CD4-positive, alpha-beta T cell treated with Interleukin-21 for 1 hour (primary cell): ENCODE measurements at places on chromosomes 6 and 20.

GRCh38 chr20:47125508-47125757 is 230.8 kb downstream of the EYA2 start:
- no peak for DNase-seq

DNA sequence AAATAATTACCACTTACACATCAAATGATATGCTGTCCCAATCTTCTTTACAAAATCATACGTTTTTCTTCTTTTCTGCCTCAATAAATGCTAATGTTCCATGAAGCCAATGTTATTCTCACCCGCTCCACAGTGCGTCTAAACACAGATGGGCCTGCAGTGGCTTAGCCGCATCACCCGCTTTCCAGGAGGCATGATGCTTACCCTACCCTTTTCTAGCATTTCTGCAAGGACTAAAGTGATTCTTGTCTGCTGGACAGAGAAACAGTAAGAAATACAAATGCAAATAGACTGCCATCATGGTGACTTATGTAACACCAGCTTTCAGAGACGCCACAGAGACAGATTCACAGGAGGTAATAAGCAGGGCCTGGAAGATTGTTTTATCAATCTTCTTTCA is 104.4 kb downstream of the RNASET2 start:
- no peak for DNase-seq

DNA sequence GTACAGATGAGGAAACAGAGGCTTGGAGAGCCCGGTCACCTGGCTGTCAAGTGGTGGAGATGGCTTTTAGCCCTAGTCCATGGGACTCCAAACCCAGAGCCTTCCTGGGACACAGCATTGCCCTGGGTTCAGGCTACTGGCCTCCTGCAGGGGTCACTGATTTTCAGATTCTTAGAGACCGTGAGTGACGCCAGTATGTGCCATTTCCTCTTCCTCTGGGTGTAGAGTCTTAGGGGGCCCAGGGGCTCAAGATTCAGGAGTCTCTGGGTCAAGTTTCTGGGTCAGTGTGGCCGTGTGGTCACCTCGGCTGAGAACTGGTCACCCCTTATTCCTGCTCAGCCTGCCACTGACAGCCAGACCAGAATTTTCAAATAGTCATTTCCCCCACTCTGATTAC is 574 bp downstream of the ARHGAP40 start:
- no peak for DNase-seq

- no peak for DNase-seq
Measured at GRCh38 chr6:87794922-87795885, 93.2 kb upstream of the AKIRIN2 start.

DNA sequence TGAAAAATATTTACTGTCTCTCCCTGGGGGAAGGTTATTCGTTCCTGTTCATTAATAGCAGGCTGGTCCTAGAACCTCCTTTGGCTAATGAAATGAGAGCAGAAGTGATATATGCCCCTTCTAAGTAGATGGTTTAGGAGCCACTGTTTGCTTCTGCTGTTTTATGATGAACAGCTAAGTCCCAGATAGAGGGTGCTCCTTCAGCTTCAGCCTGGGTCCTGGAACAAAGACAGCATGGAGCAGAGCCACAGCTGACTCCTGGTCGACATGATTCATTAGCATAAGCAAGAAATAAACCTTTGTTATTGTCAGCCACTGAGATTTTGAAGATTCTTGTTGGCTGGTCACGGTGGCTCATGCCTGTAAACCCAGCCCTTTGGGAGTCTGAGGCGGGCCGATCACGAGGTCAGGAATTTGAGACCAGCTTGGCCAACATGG is 47.8 kb upstream of the ARMC2 start:
- DNase-seq, result no peak

GRCh38 chr6:77834591-77834996 is 181.8 kb downstream of the MEI4 start:
- DNase-seq, result no peak

GRCh38 chr6:132612449-132613108 is 11.5 kb downstream of the TAAR2 start:
- peak; percentile 28 for DNase-seq

DNA sequence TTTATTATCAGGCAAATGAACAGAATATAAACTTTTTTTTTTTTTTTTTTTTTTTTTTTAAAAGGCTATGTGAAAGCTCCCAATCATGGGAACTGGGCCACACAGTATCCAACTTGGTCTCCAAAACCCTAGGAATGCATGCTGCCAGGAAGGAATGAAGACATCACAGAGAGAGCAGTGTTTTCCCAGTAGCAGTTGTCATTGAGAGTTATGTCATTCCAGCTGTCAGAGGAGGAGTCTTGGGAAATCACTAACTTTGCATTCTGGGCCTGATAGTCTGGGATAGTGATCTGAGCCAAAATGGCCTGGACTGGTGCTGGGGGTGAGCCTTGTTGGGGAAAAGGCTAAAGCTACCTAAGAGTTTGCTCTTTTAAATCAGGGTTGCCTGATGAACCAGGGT is 231.3 kb upstream of the MAP3K7 start:
- DNase-seq, result no peak

DNA sequence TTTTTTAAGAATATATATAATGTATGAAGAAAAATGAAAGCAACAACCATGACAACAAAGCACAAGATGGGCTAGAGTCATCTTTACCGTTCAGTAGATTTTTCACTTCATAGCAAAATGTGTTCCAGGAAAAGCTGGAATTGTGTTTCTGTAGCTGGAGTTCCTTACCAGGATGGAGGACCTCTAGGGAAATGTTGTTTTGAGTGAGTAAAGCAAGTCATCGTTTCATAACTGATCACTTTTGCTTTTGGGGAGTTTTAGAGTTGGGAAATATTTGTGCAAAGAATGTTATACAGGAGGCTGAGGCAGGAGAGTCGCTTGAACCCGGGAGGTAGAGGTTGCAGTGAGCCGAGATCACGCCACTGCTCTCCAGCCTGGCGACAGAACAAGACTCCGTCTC is 151.6 kb downstream of the SASH1 start:
- DNase-seq, result no peak

DNA sequence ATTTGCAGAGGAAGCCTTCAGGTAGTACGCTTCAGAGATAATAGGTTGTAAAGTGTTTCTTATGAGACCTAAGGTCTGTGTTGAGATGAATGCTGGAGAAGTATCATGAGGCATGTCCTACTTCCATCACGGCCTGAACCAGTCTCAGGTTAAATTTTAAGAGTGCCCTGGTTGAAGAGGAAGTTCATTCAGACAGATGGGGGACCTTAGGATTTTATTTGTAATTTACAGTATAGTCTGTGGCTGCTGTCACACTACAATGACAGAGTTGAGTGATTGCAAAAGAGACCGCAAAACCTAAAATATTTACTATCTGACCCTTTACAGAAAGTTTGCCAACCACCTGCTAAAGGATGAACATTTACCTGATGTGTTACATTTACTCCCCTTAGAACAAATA is 70.9 kb downstream of the UST start:
- no peak for DNase-seq

DNA sequence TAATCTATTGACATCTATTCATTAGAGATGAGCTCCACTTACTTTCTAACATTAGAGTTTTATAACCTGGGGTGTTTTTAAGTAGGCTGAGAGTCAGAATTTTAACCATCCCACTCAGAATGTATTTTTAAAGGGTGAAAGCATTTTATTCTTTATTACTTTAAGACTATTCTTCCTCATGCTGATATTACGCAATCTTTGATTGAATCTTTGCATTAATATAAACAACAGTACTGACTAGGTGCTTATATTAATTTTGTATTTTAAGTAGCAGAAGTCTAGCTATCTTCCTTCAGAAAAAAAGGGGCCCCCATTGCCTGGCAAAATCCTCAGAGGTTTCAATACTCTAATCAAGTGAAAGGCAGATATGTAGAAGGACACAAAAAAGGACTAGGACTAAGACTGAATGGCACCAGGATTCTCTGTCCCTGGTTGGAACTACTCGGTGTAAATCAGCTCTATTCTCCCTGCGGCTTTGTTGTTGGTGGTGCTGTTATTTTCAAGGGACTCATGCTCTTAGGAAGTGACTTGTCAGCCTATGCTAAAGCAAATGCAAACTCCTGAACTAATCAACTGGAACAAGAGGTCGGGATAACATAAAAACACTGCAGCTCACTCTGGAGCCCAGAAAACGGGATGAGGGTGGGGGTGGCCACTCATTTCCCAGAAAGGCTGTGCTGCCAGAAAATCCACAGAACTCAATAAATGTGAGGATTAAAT is 1324.4 kb downstream of the GRIK2 start:
- DNase-seq, result no peak
